ENCODE measurements at places on chromosomes 3 and 15.

- no peak for DNase-seq
Measured at GRCh38 chr3:176106380-176106779, 1090.9 kb downstream of the TBL1XR1 start.

DNA sequence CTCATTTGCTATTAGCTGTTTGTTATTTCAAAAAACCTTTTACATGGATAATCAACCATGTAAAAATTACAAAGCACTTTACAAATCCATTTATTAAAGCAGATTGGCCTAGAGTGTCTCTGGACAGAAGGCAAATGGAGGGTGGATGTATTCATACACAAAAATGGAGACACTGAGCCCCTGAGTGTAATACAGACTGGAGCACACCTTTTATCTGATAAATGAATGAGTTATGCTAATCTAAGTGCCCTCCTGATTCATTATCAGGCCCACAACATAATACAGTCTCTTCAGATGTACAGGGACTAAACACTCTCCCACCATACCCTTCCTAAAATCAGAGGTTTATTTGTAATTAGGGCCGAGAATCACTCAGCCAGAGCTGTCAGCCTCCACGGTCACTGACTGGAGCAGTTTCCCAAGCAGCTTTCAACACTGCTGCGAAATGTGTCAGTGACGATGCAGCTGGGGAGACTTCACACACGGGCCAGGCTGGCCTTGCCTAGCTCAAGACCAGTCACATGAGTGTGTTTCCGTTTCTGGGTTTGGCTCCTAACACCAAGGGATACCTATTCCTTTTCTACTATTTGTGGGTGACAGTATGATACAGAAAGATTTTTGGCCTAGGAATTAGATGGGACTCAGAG lies 271.8 kb downstream of the ZIC1 start:
- DNase-seq: peak; percentile 4

DNA sequence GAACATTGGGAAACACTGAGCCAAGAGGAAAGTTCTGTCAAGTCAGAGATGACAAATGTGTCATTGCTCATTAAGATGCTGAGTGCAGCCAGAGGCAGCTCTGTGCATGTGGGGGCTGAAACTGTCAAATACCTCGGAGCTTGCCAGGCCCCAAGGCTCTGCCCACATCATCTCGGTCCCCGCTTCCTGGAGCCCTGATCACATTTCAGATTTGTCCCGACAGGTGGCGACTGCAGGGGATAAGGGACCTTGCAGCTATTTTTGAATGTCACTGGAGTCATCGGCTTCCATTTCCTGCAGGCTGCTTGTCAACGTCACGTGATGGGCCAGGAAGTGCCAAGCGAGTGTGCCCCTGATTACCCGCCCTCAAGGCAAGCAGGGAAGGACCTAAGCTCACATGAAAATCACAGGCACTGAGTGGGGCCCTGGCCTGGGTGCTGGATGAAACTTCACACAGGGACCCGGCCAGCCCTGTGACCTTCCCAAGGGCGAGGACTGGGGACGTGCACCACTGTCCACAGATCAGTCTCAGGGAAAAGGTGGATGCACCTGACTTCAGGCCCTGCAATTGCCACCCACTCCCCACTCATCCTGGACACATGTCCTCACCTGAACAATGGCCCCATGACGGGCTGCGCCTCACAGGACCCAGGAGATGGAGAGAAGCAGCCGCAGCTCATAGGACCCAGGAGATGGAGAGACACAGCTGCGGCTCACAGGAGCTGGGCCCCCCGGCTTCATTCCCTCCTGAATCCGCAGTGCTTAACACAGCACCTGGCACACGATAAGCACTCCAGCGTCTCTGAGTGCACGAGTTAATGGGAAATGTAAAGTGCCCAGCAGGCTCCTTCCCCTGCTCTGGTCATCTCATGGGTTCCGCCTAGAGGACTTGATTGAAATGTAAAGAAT lies 73.4 kb downstream of the NUP210 start:
- DNase-seq: no peak

DNA sequence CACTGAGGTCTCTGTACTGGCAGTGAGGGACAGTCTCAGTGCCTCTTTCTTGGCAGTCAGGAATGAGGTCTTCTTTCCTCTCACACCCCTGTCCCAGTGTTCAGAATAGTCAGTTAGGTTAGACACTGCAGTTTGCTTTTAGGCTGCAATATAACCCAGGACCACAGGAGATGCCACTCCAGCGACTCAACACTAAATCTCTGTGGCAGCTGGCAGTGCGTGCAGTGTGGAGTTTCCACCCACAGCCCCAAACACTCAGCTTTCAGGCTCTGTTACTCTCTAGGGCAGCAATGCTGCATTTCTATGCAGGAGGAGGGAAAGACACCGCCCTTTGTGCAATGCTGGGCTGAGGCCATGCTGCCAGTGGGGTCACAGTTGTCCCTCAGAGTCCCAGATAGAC lies 150.2 kb upstream of the SUCLG2 start:
- no peak for DNase-seq

- DNase-seq: no peak
Measured at GRCh38 chr3:43330981-43331380, 44.6 kb downstream of the SNRK start.

DNA sequence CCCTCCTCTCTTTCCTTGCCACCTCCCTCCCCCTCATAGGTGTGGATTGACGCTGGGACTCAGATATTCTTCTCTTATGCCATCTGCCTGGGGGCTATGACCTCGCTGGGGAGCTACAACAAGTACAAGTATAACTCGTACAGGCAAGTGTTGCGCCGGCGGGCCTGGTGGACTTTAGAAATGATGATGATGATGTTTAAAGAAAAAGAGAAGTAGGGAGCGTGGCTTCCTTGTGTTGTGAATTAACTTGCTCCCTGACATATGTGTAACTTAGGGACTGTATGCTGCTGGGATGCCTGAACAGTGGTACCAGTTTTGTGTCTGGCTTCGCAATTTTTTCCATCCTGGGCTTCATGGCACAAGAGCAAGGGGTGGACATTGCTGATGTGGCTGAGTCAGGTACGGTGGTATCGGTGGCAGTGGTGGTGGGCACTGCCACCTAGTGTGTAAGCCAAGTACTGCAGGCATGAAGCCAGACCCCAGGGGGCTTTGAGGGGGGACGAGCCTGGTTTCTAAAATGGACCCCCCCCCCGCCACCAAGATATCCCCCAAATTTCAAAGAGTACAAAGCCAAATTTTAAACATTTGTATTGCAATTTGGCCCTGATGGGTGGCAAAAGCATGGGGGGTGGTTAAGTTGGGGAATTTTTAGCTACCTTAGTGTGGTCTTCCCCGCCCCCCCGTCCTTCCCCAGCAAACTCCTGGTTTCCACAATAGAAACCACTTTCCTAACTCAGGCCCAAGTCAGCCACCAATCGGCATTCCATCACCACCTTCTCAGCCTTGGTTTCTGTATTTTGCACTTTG lies 65.6 kb downstream of the SLC6A6 start:
- peak; percentile 77 for DNase-seq

GRCh38 chr3:15750143-15750542 lies 47.6 kb downstream of the ANKRD28 start:
- peak; percentile 19 for DNase-seq

- no peak for DNase-seq
Measured at GRCh38 chr3:150744041-150744918, 18.7 kb downstream of the SIAH2 start.

DNA sequence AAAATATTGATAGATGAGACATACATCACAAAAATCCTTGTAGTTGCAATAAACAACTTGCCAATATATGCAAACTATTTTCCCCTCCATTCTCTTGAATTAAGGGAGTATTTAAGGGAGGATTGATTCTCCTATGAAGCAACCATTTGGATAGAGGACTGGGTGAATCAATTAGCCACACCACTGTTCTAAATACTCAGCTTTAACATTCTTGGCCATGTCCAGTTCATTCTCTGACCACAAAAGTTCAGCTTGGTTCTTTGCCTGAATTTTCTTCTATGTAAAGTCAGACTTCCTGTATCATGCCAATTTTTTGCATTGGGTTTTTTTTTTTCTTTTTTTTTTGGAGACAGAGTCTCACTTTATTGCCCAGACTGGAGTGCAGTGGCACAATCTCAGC lies 15.8 kb upstream of the SEC11A start:
- peak; percentile 54 for DNase-seq

DNA sequence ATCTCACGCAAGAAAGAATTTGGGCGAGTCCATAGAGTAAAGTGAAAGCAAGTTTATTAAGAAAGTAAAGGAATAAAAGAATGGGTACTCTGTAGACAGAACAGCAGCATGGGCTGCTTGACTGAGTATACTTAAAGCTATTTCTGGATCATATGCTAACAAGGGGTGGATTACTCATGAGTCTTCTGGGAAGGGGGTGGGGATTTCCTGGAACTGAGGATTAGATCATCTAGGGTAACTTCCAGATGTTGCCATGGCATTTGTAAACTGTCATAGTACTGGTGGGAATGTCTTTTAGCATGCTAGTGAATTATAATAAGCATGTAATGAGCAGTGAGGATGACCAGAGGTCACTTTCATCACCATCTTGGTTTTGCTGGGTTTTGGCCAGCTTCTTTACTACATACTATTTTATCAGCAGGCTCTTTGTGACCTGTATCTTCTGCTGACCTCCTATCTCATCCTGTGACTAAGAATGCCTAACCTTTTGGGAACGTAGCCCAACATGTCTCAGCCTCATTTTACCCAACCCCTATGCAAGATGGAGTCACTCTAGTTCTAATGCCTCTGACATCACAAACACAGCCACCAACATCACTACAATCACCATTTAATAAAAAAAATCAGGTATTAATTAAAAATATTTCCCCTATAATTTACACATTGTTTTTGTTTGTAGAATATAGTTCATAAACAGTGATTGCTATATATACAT lies 890.7 kb upstream of the EPHA6 start:
- peak; percentile 59 for DNase-seq

DNA sequence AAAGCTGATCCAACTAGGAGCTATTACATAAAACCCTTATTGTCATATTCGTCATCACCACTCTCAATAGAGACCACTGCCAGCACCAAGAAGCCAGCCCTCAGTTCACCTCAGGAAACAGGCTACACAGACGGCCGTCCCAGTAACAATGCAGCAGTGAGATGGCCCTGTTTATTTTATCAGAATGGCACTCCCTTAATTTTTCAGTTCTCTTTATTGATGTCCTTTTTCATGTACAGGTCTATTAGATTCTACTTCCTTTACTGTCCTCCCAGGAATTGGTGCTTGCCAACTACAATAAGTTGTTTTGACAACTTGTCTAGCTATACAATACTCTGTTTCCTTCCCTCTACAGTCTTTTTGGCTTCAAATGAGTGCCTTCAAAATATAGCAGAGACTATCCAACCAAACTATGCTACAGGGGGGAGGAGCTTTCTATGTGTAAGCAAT lies 272.5 kb downstream of the ZBTB20 start:
- DNase-seq: no peak

GRCh38 chr3:70856414-70857162 lies 544.1 kb upstream of the MDFIC2 start:
- peak; percentile 12 for DNase-seq

GRCh38 chr15:27448986-27449385 lies 478.0 kb downstream of the GABRG3 start:
- DNase-seq: no peak
